NCI-H1048 (cell line): ENCODE measurements at places on chromosomes 12 and 14.

DNA sequence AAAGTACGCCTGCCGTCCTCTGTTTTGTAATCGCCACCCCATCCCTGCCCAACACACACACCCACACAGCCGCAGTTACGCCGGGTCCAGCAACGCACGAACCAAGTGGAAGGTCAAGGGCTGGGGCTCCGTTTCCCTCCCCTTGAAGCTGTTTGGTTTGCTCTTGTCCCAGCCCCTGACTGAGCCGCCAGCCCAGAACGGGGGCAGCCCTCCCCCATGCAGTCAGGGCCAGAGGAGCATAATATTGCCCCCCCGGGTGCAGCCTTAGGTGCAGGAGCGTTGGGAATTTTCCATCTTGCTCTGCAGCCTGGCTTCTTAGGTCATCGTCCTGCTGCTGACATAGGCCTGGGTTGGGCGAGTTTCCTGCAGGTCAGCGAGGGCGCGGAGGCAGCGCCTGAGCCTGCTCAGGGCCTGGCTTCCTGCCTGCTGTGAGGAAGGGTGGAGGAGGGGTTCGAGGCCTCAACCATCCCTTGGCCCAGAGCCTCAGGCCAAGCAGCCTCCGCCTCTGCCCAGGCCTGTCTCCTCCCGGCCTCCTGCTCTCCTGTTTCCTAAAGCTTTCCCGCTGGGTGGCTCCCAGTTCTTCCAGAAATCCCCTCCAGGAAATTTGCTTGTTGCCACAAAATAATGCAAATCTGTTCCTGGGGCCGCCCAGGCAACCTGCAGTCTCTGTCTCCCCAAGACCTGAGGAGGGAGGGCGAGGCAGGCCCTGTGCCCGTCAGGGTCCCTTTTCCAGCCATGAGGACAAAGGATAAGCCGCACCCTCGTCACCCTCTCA, 44.5 kb downstream of the PSMA6 start:
- DNase-seq, result no peak

DNA sequence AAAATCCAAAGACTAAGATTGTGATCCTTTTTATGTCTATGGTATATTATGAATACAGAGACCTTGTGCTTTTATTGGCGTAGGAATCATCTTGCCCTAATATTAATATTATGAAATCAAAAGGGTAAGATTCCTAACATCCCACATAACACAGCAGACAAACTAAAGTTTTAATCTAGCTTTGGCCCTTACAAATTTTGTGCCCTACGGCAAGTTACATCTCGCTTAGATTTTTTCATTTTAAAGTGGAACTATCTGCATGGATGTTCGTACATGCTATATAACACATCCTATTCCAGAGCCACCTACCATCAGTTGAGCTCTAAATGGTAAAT, 217 bp upstream of the SMIM10L1 start:
- DNase-seq, result no peak

DNA sequence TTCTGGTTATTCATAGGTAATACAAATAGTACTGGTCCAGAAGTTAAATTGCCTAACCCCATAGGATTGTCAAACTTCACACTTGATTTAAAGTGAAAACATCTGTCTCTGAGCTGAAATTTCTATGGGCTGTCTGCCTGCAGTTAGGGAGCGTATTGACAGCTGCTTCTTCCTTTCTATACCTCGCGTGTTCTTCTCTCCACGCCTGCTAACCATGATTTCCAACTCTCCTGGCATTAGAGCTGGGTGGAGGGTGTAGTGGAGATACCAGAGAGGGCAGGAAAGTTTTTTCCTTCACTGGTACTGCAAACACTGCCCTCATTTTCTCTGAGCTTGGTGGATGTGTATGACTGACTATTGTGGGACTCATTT, 429.0 kb upstream of the FBXO33 start:
- no peak for DNase-seq

- DNase-seq, result no peak
Measured at GRCh38 chr12:124125203-124125871, 152.3 kb downstream of the ZNF664 start.

DNA sequence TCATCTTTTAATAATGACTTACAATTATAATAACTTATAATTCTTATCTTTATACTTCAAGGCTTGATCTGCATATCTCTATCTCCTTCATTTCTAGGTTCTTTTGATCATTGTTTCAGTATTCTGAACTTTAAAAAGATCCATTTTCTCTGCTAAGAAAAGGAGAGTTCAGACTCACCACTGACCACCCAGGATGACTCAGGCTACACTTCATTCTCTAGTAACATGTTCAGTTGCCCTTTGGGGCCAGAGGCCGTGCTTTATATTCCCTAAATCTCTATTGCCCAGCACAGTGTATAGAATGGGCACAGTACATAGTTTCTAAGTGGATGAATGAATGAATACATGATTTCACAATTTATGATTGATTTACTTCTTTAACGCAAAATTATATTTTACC, 268.7 kb downstream of the AKAP6 start:
- DNase-seq, result no peak

GRCh38 chr14:68680541-68681051, 112.3 kb downstream of the ZFP36L1 start:
- no peak for DNase-seq

GRCh38 chr12:122194804-122195203, 8.7 kb upstream of the B3GNT4 start:
- no peak for DNase-seq

- DNase-seq, result no peak
Measured at GRCh38 chr14:101705733-101706508, 55.6 kb upstream of the PPP2R5C start.

GRCh38 chr14:77314043-77314442, 6.6 kb downstream of the POMT2 start:
- DNase-seq, result no peak

- DNase-seq, result no peak
Measured at GRCh38 chr12:5294274-5295070, 137.4 kb upstream of the NTF3 start.

GRCh38 chr12:16473610-16474326, 126.3 kb downstream of the MGST1 start:
- DNase-seq, result no peak

GRCh38 chr12:95131589-95132340, 58.3 kb upstream of the NR2C1 start:
- DNase-seq, result no peak

DNA sequence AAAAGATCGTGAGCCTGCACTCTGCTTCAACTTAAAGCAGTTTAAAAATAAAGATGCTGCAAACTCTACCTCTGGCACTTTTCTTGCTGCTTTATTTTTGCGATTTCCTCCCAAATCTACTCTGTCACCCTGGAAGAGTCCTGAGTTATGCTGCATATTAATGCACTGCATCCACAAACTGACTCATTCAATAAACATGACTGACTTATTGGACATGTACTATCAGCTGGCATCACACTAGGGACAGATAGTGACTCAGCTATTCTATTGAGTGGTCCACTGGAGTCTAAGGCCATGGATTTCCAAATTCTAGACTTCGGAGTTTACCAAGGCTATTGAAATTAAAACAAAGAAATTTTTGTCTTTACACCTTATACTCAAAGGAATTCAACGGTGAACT, 90.7 kb upstream of the PTPRR start:
- no peak for DNase-seq

GRCh38 chr14:52272375-52272774, 4.9 kb downstream of the PTGDR start:
- DNase-seq, result no peak

DNA sequence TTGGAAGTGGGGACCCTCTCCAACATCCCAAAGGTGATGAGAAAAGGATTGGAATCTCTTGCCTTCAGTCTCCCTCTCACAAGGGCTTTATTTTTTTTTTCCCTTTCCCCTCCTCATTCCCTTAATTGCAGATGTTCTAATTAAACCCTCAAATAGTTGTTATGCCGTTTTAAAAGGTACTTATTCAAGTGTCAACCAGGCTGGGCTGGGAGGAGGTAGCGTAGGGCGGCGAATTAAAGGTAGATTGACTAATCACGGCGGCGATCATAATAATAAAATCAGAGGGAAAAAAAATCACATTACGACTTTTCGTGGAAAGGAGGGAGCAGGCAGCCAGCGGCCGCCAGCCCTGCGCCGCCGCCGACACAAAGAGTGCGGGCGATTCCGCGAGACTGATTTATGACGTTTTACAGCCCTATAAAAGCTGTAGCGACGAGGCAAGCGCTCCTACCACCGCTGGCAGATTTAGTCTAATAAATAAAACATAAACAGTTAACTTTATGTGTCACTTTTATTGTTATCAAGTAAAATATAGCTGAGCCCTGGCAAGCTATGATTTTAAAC, 1.7 kb upstream of the HOXC4 start:
- no peak for DNase-seq

DNA sequence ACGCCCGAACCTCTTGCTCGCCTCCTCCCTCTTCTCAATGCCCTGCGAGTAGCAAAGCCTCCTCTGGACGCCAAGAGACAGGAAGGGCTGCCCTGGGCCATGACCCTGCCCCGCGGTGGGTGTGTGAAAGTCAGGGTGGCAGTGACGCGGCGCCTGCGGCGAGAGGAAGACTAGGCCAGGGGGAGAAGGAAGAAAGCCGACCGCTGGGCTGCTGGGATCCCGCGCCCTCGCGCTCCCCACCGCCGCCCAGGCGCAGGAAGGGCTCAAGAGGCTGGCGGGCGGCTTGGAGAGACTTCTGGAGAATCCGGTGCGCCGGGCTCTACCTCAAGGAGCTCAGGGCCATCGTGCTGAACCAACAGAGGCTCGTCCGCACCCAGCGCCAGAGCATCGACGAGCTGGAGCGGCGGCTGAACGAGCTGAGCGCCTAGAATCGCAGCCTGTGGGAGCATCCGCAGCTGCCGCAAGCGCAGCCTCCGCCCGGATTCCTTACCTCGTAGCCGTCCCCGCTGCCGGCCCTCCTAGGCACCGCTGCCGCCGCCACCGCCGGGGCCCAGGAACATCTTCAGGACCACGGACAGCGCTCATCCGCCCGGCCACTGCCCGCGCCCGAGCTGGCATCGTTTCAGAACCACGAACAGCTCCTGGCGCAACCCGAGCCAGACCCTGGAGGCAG, 105.0 kb upstream of the PRB2 start:
- DNase-seq, result peak; percentile 89

DNA sequence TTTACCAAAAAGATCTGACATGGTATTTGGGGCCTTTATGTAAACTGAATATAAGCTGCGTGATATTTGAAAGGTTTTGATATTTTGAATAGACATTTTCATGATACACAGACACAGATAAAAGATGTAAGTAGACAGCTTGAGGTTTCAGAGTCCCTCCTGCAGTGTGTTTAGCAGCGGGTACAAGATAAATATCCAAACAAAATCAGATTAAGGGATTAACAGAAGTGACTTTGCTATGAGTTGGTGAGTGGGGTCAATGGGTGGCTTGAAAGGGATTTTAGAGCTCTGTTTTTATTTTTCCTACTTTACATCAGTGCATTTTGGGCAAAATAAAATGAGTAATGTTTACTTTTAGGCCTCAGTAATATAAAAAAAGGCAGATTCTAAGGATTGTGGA, 84.1 kb downstream of the IGF1 start:
- DNase-seq, result no peak

GRCh38 chr12:11638315-11638916, 11.1 kb upstream of the ETV6 start:
- DNase-seq, result no peak

DNA sequence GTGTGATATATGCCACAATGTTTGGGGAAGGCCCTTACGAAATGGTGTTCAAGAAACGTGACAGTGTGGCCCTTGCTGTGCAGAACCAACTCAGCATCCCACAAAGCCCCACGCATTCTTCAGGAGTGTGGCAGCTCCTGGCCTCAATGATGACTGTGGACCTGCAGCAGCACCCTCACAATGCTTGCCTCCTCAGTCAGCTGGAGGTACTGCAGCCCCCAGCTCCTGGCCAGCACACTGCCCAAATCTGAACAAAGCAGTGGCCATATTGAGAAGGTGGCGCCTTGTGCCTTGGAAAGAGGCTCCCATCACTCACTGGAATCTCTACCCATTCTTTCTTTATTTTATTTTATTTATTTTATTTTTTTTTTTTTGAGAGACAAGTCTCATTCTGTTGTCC, 10.4 kb downstream of the POLE2 start:
- no peak for DNase-seq

- DNase-seq, result no peak
Measured at GRCh38 chr14:90458536-90458935, 61.7 kb downstream of the CALM1 start.

DNA sequence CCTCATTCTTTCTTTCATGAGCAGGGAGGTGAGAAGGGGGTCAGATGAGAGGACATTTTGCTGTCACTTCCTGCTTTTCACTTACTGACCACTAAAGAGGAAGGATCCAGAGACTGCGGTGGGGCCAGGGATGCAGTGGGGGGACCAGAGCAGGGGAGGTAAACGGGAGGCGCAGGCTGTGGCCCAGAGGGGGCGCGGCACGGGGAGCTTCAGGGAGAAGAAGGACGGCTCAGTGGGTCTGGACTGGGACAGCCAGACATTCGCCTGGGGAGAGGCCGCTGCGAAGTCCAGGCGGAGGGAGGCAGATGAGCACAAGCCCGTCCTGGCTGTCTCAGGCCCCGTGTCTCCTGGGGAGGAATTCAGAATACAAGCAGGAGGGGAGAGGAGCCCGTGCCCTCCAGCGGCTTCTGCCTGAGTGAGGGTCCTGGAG, 41.2 kb downstream of the SLC6A12 start:
- no peak for DNase-seq

GRCh38 chr12:130043685-130044406, 118.4 kb upstream of the FZD10 start:
- DNase-seq, result no peak

GRCh38 chr14:90726656-90727055, 89.6 kb downstream of the TTC7B start:
- DNase-seq, result no peak

- DNase-seq, result no peak
Measured at GRCh38 chr12:108798551-108799221, 58.7 kb downstream of the SSH1 start.

DNA sequence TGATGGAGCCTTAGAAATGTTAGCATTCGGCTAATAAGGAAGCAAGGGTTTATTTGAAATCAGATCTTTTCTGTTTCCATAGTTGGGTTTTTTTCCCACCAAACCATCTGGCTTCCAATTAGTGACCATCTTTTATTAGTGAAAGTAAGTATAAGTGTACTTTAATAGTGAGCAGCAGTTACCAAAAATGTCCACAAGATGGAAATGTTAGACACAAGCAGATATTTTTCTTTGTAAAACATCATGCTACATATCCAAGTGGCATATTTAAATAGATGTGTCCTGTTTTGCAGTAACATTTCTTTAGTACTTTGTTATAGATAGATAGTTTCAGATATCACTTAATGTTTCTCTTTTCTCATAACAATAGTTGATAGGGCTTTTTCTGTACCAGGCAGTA, 28.8 kb downstream of the YEATS4 start:
- no peak for DNase-seq

- DNase-seq, result no peak
Measured at GRCh38 chr12:87853448-87854003, 175.7 kb downstream of the C12orf50 start.

DNA sequence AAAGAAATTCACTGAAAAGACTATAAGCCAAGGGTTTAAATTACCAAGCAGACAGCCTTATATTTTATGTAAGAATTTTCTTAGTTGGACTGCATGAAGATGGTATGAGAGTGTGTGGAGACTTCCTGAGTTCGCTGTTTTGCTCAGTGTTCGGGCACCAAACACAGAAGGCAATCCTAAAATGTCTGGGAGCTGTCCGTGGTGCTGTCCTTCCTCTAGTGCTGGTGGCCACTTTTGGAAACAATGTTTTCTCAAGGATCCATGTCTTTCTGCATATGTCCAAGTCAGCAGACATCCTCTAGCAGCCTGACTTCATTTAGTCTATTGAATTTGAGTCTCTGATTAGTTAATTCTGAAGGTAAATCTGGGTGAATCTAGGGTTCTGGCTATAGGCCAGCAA, 135.8 kb downstream of the SLC8A3 start:
- DNase-seq, result no peak
